ENCODE measurements at places on chromosomes 2 and 18.

DNA sequence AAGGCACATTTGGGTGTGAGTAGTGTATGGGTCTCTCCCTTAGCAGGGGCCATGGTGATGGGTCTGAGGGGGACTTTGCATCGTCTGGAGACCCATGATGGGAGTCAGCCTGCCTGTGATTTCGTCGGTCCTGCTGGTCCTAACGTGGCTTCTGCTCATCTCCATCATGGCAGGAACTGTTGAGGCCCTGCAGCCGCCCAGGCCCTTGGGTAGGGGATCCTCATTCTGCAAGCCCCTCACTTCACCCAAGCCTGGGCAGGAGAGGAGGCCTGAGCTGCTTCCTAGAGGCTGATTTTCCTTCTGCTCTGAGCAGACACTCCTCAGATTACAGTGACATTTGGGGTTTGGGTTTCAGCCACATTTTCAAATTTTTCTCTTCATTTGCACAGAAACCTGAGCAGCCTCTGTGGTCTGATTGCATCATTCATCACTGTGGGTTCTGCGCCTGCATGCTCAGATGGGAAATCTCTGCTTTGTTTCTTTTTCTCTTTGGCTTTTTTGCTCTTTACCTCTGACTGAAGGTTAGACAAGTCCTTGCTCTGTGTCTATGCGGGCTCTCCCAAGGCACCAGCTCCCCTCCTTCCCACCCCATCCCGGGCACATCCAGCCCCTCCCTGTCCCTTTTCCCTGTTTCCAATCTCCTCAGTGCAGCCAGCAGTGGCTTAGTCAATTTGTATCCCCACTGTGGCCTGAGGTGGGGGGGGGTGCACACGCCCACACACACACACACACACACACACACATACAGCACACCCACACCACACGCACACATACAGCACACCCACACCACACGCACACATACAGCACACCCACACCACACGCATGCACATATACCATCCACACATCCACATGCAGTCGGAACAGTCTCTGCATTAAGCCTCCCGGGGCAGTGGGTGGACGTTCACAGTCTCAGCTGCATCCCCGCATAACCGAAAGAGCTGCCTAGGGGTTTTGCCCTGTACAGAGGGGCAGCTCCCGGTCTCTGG, 305.4 kb upstream of the HS6ST1 start:
- no peak for DNase-seq

DNA sequence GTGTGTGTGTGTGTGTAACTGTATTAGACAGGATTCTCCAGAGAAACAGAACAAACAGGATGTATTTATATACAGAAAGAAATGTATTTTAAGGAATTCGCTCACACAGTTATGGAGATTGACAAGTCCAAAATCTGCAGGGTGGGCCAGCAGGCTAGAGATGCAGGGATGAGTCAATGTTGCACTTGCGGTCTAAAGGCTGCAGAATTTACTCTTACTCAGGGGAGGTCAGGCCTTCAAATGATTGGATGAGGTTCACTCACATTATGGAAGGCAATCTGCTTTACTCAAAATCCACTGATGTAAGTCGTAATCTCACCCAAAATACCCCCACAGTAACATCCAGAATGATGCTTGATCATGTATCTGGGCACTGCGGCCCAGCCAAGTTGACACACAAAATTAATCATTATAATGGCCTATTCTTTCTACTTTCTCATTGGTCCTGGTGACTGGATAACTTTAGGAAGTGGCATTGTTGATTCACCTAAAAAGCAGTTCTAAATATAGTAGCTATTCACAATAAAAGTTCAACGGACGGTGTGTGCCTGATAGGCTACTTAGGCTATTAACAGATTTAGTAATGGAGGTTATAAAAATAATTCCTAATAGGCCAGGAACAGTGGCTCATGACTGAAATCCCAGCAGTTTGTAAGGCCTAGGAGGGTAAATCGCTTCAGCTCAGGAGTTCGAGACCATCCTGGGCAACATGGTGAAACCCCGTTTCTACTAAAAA, 40.6 kb upstream of the ACYP2 start:
- DNase-seq = no peak

- no peak for DNase-seq
Observed at GRCh38 chr2:28828382-28828781, 17.7 kb downstream of the SPDYA start.

DNA sequence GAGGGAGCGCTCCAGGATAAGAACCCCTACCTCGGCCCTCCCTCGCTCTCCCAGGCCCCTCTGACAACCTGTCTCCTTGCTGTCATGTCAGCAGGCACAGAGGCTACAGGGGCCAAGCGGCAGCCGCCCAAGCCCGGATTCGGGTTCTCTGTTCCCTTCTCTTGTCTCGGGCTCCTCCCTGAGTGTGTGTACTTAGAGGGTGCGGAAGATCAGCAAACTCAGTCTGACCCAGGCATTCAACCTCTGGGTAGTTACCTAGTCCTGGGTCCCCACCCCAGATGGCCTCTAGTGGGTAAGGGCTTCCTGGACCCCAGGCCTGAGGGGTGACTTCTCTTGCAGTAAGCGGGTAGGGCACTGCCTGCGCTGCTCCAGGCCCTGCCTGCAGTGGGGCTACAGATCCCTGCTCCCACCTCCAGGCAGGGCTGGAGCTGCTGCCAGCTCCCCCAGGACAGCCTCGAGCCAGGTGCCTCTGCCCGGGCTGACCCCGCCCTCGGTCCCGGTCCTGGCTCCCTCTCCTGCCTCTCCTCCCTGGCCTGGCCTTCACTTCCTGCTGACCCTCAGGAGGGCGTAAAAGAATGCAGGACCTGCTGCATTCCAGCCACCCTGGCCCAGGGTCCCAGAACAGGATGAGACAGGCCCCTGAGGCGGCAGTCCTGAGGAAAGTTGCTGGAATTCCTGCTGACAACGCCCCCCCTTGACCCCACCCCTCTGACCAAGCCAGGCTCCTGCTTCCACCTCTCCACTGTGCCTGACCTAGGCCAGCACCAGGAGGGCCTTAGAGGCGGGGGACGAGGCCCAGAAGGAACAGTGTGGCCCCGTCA, 22.0 kb downstream of the GPC1 start:
- no peak for DNase-seq

GRCh38 chr18:2824865-2825264, 21.9 kb upstream of the EMILIN2 start:
- no peak for DNase-seq

DNA sequence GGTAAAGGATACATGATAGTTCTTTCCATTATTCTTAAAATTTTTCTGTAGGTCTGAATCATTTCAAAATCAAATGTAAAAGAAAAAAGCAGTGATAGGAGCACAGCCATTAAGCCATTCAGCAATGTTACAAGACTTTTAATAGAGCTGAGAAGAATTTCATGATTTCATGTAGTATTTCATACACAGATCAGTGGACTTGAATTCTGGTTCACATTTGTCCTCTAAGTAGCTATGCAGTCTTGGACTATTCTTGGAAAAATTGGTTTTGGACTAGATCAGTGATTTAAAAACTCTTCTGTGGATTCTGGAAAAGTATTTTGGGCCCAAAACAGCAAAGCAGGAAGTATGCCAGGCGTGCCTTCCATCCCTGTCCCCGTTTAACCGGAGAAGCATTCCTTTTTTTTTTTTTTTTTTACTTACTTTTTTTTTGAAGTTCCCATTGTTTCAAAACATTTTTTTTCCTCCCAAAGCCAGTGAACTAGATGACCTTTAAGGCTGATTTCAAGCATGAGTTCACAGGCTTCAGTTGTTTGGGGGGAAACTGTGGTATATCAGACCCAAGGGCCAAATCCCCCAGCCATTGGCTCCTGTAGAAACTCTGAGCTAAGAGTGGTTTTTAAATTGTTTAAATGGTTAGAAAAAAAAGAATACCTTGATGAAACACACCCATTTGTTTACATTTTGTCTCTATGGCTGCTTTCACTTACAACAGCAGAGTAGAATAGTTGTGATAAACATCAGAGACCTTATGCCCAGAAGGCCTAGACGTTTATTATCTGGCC, 17.5 kb upstream of the POLI start:
- DNase-seq = no peak

DNA sequence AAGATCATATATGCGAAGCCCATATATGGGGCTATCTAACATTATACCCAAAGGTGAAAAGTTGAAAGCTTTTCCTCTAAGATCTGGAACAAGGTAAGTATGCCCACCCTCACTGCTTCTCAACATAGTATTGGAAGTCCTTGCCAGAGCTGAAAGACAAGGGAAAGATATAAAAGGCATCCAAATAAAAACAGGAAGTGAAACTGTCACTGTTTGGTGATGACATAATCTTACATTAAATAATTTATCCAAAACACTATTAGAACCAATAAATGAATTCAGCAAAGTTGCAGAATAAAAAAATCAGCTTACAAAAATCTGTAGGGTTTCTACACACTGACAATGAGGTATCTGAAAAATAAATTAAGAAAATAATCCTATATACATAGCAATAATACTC, 205.8 kb downstream of the INSIG2 start:
- no peak for DNase-seq

GRCh38 chr2:56729212-56729611, 545.4 kb downstream of the CCDC85A start:
- no peak for DNase-seq

All from stimulated activated CD8-positive, alpha-beta memory T cell treated with anti-CD3 and anti-CD28 coated beads, Interleukin-4, amount 100 ng/mL, for 24 hours (primary cell).